A673 (cell line): ENCODE measurements at places on chromosomes 4 and X. TPM values are rescaled to one million over a fixed set of nuclear protein-coding genes. Genes with fewer than 3 reads are reported as not detected.

DNA sequence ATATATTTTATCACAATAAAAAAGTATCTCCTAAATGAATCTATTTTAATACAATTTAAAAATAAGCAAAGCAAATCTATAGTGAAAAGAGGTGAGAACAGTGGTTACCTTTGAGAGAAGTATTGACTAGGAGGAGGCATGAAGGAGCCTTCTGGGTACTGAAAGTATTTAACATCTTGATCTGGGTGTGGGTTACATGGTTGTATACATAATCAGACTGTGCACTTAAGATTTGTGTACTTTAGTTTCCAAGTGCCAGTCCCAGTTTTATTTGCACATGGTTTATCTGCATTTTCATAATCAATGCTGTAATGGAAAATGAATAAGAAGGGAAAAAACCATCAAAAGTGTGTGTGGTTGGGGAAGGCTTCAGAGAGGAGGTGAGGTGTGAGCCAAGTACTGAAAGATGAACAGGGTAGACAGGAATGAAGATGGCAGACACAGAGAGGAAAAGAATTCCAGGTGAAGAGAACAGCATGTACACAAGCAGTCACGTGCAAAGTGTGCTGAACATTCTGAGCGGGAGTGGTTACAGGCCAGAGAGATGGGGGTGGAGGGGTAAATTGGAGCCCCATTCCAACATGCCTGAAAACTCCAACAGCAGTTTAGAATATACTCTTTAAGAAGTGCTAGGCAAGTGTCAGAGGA is 14.6 kb downstream of the MAP7D2 start:
- DNase-seq: no peak

TFE3 gene
- total RNA-seq: 49.5 and 56.8 TPM in 2 replicates

- no peak for DNase-seq
These were observed 89.3 kb upstream of the HHIP start for GRCh38 chr4:144556636-144557035.

GRCh38 chrX:119501511-119502148 is 33.4 kb downstream of the SLC25A5 start:
- DNase-seq: no peak

- DNase-seq: peak; percentile 9
These were observed 79.7 kb downstream of the SNCA start for GRCh38 chr4:89757154-89757719.

- peak; percentile 61 for DNase-seq
These were observed 124.7 kb upstream of the CPEB2 start for GRCh38 chr4:14877246-14878225.

RASGEF1B gene
- 6.4 and 8.1 TPM in 2 replicates for total RNA-seq

- no peak for DNase-seq
These were observed 586.8 kb upstream of the PITX2 start for GRCh38 chr4:111209706-111210105.

DNA sequence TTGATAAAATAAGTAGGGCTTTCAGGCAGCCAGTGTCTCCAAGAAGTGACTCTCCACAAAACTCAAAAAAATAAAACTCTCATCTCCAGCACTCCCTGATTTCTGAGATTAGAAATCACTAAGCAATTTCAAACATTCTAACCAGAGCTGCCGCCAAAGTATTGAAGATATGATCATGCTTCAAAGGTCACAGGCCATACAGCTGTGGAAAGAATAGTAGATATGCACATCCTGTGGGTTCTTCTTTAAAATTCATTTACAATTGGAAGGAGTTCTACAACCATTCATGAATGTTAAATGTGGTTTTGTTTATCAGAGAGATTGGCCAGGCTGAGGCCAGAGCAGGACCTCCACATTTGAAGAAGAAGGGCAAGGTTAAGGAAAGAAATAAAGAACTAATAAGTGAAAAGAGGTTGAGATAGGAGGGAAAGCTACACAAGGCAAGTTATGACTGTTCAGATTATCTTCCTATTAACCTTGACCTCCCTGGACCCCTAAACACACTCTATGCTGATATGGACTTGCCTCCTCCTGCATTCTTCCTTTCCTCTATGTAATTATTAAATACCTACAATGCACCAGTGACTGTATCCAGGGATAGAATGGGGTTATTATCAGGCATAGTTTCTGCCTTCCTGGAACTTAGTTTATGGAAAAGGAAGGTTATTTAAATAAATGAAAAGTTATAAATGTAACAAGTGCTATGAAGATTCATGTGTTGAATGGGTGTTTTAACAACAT is 56.4 kb downstream of the USP38 start:
- DNase-seq: no peak

GRCh38 chr4:95651891-95652290 is 103.1 kb upstream of the UNC5C start:
- DNase-seq: no peak

DNA sequence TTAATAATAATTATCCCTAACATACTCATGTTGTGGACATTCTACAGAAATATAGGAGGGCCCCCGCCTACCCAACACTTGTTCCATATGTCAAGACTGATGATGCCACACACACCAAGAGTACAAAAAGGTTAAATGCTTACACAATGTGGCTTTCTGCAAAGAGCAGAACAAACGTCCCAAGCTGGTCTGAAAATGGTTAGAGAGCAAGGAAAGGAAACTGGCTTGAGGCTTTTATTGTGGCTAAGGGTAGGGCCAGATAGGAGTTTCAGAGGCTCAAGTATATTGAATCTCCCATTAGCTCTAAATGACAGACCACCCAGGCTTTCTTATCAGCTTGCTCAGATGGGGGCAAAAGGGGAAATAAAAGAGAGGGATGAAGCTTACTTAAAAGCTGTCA is 134.1 kb upstream of the C1QTNF7 start:
- no peak for DNase-seq

CXCL3 gene
- 0.24 and 0.50 TPM in 2 replicates for total RNA-seq

DNA sequence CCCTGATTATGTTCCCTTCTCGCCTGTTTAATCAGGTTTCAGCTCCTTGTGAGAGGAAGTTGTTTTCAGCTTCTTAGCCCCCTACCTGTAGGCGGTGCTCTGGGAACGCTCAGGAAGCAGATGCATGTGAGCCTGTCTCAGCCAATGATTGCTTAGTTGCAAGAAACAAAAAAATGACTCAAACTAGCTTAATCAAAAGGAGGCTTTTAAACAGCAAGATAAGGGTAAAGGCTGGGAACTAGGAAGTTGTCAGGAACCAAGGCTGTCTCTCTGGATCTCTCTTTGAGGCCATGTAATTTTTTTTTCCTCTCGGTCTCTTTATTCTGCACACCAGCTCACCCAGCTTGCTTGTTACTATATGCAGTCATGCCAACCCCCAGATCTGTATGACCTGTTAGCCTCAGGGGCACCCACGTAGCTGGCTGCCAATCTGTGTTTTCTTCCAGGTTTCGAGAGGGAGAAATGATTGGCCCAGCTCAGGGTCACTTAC is 109.1 kb downstream of the PTTG2 start:
- DNase-seq: no peak

DNA sequence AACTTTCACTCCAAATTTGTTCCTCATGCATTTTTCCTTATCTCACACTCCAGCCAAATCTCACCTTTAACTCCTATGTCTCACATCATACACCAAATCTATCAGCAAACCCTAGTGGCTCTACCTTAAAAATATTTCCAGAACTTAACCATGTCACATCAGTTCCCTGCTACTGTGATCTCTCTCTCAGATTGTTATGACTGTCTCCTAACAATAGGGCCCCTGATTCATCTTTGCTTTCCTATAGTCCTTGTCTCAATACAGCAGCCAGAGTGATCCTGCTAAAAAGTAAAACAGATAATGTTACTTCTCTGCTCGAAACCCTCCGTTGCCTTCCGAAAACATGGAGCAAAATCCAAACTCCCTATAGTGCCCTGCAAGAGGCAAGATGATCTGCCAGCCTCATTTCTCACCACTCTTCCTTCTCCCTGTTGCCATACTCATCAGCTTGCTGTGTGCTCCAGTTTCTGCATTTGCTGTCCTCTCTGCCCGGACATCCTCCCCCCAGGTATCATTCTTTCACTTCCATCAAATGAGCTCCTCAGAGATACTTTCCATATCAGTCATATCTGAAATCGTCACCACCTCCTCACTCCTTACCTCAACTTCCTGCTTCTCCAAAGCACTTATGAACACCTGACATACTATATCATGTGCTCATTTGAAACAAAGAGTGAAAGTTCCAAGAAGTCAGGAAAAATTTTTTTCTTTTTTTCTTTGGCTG is 293.4 kb upstream of the NR3C2 start:
- DNase-seq: no peak

DNA sequence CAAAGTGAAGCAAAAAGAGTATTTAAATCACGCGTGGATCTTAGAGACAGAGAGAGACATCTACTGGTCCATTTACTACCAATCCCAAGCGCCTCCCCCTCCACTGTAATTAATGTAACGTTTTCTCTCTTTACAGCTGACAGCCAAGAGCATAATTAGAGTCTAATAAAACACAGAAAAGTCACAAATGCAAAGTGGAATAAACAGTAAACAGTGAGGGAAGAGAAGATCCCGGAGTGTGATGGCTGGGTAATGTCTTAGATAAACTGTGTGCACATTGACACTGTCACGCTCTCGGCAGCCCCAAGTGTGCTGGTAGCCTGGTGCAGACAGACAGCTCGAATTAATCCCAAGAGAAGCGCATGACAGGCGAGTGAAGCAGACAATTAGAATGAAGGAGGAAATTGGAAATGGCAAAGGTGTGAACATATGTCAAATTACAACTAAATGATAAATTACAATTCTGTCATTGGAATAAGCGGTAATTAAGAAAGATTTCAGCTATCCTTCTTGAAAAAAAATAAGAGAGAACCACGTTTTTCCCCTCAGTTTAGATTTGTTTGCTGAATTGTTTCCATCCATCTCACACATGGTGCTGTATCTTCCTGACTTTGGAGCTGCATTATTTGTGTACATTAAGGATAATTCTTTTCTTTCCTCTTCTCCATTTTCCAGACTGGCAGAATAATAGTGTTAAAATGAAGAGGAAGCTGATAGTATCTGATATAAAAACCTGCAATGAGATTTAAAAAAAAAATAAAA is 100.1 kb downstream of the CXXC4 start:
- peak; percentile 38 for DNase-seq

DNA sequence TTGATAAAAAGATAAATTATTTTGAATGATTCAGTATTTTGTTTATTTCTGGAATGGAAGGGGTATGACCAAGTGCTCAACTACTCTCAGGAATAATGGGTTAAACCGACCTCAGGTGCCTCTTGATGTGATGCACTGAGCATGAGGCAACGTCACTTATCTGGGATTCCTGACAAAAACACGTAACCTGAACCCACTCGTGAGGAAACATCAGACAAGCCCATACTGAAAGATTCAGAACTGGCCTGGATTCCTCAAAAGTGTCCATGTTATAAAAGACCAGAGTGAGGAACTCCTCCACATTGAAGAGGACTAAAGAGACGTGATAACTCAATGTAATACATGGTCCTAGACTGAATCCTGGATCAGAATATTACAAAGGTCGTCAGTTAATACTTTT is 144.0 kb downstream of the FNIP2 start:
- DNase-seq: no peak

TMEM154 gene
- 2.3 and 2.6 TPM in 2 replicates for total RNA-seq

DNA sequence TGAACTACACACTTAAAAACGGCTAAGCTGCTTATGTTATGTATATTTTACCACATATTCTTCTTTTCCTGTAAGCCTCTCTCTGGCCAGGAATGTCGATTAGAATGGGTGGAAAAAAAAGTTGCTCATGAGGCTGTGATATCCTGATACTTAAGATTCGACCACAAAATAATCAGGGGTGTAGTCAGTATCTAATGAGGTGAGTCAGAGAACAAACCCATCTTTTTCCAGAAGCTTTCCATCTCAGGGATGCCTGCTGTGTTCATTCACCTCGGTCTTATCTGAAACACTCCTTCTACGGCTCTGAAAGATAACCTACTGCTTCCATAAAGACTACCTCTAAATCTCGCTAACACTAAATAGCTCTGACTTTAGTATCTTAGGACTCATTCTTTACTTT is 142.7 kb upstream of the MAP3K15 start:
- no peak for DNase-seq

GRCh38 chr4:2266181-2266580 is 4.3 kb upstream of the MXD4 start:
- DNase-seq: no peak

DNA sequence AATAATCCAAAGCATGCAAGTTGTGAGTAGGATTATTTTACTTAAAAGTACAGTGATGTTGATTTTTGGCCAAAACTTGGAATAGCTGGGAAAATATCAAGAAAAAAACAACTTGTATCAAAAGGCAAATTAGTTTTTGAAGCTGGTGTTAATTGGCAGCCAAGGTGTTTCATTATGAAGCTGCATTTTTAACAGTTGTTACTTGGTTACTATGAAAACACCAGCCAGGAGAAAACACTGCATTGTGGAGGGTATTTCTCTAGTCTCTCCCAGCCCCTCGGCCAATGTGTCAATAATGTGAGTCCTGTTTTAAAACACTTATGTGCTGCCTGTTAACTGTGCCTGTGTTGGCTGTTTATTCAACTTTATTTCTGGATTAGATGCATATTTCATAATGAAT is 733.4 kb downstream of the ADGRL3 start:
- no peak for DNase-seq

GRCh38 chr4:81030981-81031791 is 678 bp downstream of the BMP3 start:
- DNase-seq: no peak

DNA sequence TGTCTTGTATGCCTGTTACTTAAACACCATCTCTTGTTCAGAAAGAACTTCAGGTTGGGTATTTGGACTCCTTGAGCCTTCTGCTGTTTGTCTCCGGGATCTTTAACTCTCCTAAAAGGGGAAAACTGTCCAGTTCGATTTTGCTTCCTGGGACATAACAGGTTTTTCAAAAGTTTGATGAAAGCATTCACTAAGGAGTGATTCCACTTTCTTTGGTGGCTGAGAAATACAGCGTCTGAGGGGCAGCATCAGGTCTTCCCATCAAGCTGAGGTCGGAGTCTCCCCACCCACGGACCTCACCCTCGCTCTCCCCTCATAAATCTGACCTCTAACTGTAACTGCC is 1.4 kb downstream of the AFAP1 start:
- no peak for DNase-seq

DNA sequence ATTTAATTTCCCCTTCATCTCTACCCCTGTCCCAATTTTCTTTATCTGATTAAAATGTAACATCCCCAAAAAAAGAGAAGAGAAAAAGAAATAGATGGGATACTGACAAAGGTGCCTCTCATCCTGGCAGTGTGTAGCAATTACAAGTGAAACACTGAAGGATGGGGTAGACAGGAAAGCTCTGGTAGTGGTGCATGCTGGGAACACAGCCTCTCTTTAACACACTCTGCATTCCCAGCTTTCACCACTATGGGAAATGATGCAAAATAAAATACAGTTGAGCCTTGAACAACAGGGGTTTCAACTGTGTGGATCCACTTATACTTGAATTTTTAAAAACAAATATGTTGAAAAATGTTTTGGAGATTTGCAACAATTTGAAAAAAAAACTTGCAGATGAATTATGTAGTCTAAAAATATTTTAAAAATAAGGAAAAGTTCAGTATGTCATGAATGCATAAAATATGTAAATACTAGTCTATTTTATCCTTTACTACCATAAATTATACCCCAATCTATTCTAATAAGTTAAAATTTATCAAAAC is 239.2 kb upstream of the DDX53 start:
- DNase-seq: peak; percentile 10
